Activated CD8-positive, alpha-beta T cell treated with anti-CD3 and anti-CD28 coated beads, Interleukin-2, amount 10 ng/mL, durations not matched to agents 7 days and 5 days (primary cell): ENCODE measurements at places on chromosomes 16 and 17.
A peak's percentile ranks its signal among the peaks of the same experiment; 100 is the strongest.

- peaks cover 3% of the 10 kb centered on the region for H3K4me1 ChIP-seq
- no peak overlapping the region for H3K4me3 ChIP-seq
- H3K27ac ChIP-seq: no peak overlapping the region
- H3K27me3 ChIP-seq: no peaks in the 10 kb centered on the region
Measured at GRCh38 chr16:28839004-28839639, 7.0 kb downstream of the TUFM start.

DNA sequence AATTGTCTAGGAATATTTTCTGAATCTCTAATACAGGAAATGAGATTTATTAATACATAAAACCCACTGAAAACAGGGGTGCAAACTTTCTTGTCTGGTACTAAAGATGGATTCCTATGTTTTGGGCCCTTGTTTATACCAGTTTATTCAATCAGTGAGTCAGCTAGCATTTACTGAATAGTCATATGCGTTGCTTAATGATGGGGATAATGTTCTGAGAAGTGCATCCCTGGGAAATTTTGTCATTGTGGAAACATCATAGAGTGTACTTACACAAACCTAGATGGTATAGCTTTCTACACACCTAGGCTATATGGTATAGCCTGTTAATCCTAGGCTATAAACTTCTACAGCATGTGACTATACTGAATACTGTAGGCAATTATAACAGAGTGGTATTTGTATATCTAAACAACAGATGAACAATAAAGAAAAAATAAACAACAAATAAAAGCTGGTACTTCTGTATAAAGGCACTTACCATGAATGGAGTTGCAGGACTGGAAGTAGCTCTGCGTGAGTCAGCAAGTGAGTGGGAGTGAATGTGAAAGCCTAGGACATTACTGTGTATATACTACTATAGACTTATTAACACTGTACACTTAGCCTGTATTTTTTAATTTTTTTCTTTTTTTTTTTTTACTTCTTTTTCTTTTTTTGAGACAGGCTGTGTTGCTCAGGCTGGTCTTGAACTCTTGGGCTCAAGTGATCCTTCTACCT is 63.7 kb downstream of the SIAH1 start:
- peaks cover 39% of the 10 kb centered on the region for H3K4me1 ChIP-seq
- no peak for DNase-seq
- H3K27ac ChIP-seq: no peak overlapping the region
- H3K36me3 ChIP-seq: peaks cover 28% of the 10 kb centered on the region
- H3K4me3 ChIP-seq: no peak overlapping the region

DNA sequence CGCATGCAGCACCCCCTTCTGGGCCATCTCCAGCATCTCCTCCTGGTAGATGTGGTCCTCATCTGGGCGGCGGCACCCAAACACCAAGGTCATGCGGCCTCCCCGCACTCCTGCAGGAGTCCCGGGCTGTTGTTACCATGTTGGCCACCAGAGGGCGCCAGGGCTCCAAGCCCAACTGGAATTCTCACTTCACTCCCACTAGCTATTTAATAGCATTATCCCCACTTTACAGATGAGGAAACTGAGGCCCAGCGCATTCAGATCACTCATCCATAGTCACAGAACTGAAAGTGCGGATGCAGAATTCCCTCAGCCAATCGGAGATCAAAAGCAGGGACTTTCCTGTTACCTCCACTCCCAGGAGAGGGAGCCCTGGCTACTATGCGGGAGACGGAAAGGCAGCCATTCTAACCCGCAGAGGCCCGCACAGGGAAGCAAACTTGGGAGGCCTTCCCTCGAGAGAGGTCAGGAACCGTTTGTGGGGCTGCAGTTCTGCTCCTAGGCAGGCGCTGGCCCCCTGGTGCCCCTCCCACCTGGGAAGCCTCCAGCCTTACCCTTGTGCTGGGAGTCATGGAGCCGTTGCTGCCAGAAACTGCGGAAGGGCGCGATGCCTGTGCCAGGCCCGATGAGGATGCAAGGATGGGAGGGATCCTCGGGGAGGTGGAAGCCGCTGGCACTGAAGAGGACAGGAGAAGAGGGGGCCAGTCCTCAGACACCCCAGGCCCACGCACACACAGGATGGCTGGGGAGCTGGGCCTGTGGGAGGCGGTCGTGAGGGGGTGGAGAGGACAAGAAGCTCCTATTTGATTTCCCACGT is 40.1 kb downstream of the NOS2 start:
- H3K36me3 ChIP-seq: no peaks in the 10 kb centered on the region
- H3K4me1 ChIP-seq: no peaks in the 10 kb centered on the region

DNA sequence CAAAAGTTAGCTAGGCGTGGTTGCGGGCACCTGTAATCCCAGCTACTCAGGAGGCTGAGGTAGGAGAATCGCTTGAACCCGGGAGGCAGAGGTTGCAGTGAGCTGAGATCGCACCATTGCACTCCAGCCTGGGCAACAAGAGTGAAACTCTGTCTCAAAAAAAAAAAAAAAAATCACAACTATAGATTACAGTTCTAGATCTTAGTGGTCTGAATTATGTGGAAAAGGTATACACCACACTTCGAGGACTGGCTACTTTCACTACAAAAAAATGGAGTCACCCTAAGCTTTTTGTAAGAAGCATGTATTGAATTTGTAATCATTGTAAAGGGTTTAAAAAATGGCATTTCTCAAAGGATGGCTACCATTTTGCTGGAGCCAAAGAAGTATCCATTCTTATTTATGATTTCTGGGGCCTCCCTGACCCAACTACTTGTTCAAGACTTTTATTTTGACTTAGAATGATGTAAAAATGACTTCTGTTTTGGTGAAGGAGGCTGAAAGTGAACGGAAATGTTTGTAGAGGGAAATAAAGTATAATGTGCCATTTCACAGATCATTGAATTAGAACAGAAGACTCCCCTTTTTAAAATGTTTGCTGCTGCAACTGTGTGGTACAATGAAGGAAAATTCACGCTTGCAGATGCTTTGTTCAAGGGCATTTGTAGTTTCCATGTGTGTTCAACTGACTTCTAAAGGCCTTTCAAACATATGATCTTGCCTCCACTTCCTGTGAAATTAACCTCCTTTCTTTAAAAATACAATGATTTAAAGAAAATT is 37.1 kb upstream of the NOL11 start:
- H3K27me3 ChIP-seq: no peaks in the 10 kb centered on the region
- H3K27ac ChIP-seq: no peak overlapping the region
- peaks cover 2% of the 10 kb centered on the region for H3K4me1 ChIP-seq
- peaks cover 26% of the 10 kb centered on the region for H3K36me3 ChIP-seq
- H3K4me3 ChIP-seq: no peak overlapping the region
- no peak for DNase-seq

DNA sequence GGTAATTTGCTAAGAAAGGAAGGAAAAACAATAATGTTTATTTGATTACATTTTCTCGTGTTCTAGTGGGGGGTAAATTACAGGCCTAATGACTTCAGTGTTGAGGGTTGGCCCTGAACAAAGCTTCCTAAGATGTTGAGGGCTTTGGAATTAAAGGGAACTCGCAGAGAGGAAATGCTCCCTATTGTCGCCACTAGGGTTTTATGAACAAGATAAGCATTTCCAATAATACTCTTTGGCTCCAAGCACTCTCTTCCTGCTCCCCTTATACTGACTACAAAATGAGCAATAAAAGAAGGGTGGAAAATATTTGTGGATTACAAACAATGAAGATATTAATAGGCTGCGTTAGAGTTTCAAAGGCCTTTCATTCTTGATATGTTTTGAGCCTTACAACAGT is 363.6 kb downstream of the HS3ST3B1 start:
- no peak overlapping the region for H3K4me3 ChIP-seq
- H3K27me3 ChIP-seq: peaks cover 2% of the 10 kb centered on the region
- no peak for DNase-seq
- no peaks in the 10 kb centered on the region for H3K4me1 ChIP-seq
- no peaks in the 10 kb centered on the region for H3K36me3 ChIP-seq

GRCh38 chr17:45247429-45248131 is 14.3 kb downstream of the SPATA32 start:
- peak overlapping the region; percentile 91 for H3K4me3 ChIP-seq
- H3K27ac ChIP-seq: peak overlapping the region; percentile 97
- DNase-seq: peak; percentile 99

GRCh38 chr17:31819578-31819977 is 39.5 kb downstream of the COPRS start:
- no peaks in the 10 kb centered on the region for H3K36me3 ChIP-seq
- H3K4me3 ChIP-seq: no peak overlapping the region
- DNase-seq: no peak
- no peak overlapping the region for H3K27ac ChIP-seq
- H3K4me1 ChIP-seq: no peaks in the 10 kb centered on the region

- H3K4me1 ChIP-seq: no peaks in the 10 kb centered on the region
- no peak overlapping the region for H3K27ac ChIP-seq
- DNase-seq: no peak
Measured at GRCh38 chr17:13765701-13766100, 164.0 kb upstream of the HS3ST3A1 start.

DNA sequence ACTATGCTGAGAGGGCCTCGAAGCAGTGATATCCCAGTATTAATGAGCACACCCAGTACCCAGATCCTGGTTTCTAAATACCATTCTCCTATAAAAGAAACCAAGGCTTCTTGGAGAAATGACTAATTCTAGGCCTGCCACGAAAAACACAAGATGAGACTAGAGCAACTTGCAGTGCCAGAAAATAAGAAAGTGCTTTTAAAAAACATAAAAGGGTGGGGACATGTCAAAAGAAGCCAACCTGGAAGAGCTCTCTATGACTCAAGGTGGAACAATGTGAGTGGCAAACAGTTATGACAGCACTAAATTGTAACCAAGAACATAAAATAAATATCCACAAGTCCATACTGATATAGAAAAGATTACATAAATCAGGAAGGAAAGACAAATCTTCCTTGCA is 153.2 kb upstream of the KCNJ18 start:
- no peaks in the 10 kb centered on the region for H3K27me3 ChIP-seq
- H3K36me3 ChIP-seq: peaks cover 27% of the 10 kb centered on the region
- no peak for DNase-seq
- no peak overlapping the region for H3K4me3 ChIP-seq
- H3K27ac ChIP-seq: no peak overlapping the region
- H3K4me1 ChIP-seq: no peaks in the 10 kb centered on the region

DNA sequence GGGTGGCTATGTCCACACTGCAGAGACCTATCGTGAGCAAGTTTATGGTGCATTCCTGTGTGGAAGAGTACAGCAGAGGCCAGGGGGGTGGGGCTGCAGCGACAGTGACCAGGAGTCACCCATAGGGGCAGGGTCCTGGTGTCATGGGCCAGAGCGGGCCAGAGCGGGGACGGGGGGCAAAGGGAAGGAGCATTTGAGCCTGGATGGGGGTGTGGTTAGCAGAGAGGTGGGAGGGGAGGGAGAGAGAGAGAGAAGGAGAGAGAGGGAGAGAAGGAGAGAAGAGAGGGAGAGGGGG is 17.8 kb downstream of the JPH3 start:
- DNase-seq: no peak
- H3K27me3 ChIP-seq: no peaks in the 10 kb centered on the region
- no peak overlapping the region for H3K4me3 ChIP-seq
- H3K4me1 ChIP-seq: no peaks in the 10 kb centered on the region
- H3K36me3 ChIP-seq: no peaks in the 10 kb centered on the region
- H3K27ac ChIP-seq: no peak overlapping the region

GRCh38 chr16:58495521-58496331 is 4.2 kb upstream of the NDRG4 start:
- no peak overlapping the region for H3K27ac ChIP-seq
- H3K36me3 ChIP-seq: no peaks in the 10 kb centered on the region
- H3K4me1 ChIP-seq: peaks cover 9% of the 10 kb centered on the region
- no peak overlapping the region for H3K4me3 ChIP-seq

DNA sequence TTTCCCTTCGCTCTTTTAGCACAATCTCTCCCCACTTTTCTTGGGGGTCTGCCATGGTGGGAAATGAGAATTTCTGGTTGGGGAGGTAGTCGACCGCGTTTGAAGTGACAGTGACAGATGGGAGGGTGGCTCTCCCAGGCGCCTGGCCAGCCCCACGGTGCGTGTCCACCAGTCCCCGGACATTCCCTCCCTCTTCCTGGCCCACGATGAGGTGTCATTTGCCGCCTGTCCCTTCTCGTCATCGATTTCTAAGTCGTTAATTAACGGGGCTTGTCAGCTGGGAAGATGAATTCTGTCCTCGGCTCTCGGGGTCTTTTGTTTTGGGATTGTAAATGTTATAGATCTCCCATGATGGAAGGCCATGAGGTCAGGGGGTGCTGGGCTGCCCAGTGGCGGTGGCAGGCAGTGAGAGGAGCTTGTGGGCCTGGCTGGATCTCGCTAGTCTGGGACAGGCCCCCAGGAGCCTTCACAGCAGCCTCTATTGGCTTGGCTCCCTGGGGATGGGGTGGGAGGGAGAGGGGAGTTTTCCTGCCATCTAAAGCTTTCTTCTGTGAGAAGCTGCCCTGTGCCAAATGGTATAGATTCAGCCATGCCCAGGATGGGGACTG is 164.2 kb downstream of the MRM1 start:
- H3K27ac ChIP-seq: no peak overlapping the region
- H3K4me3 ChIP-seq: no peak overlapping the region

- no peak for DNase-seq
- peaks cover 35% of the 10 kb centered on the region for H3K4me1 ChIP-seq
- peaks cover 38% of the 10 kb centered on the region for H3K36me3 ChIP-seq
- no peak overlapping the region for H3K4me3 ChIP-seq
- no peak overlapping the region for H3K27ac ChIP-seq
Measured at GRCh38 chr17:16379654-16380053, 1.2 kb upstream of the UBB start.

GRCh38 chr17:64500487-64500859 is 3.6 kb upstream of the POLG2 start:
- H3K27ac ChIP-seq: no peak overlapping the region
- H3K4me1 ChIP-seq: peaks cover 79% of the 10 kb centered on the region
- no peaks in the 10 kb centered on the region for H3K27me3 ChIP-seq
- no peak for DNase-seq
- no peak overlapping the region for H3K4me3 ChIP-seq
